ENCODE measurements at places on chromosomes 3 and 15.
A peak's percentile ranks its signal among the peaks of the same experiment; 100 is the strongest.

GRCh38 chr3:165754219-165755007 is 82.8 kb downstream of the BCHE start:
- DNase-seq, result no peak

GRCh38 chr3:64083575-64083974 is 60.3 kb upstream of the PSMD6 start:
- DNase-seq, result no peak

GRCh38 chr3:53628536-53629401 is 134.4 kb downstream of the CACNA1D start:
- no peak for DNase-seq

DNA sequence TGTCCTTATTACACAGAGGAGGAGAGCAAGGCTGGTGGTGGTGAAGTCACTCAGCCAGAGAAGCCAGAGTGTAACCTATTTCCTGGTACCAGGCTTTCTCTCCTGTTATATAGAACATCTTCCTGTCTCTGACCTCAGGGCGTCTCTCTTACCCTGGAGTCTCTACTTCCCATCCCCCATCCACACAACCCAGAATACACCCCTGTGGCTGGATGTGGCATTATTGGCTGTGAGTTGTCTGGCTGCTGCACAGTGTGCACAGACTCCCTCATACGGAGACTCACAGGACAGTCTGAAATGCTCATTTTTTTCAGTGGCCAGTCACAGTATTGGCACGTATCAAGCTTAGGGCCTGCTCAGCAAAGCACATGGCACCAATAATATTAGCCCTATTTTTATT is 8.6 kb downstream of the PODXL2 start:
- no peak for DNase-seq

DNA sequence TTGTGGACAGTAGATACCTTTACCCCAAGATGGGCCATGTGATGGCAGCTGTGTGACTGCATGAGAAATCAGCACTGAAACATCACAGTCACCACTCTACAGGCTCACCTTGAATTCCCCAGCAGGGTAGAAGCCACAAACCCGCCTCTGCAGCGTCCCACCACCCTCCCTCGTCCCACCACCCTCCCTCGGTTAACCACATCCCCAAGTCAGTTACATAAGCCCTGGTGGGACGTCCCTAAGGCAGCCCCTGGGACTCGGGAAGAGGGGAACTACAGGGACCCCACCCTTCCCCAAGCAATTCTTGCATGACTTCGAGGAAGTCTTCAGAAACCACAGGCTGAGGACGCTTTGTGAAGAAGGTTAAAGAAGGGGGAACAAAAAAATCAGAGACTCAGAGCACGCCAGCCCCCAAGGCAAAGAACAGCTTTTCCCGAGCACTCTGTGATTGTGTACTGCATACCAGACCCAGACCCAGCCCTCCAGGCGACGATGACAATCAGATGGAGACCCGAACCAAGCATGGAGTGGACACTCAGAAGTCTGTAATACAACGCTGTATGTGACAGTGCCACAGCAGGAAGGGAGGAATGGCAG is 60.5 kb downstream of the SH3BP5 start:
- DNase-seq, result peak; percentile 90

- DNase-seq, result no peak
These were observed 88.5 kb downstream of the ERC2 start for GRCh38 chr3:56379723-56380287.

DNA sequence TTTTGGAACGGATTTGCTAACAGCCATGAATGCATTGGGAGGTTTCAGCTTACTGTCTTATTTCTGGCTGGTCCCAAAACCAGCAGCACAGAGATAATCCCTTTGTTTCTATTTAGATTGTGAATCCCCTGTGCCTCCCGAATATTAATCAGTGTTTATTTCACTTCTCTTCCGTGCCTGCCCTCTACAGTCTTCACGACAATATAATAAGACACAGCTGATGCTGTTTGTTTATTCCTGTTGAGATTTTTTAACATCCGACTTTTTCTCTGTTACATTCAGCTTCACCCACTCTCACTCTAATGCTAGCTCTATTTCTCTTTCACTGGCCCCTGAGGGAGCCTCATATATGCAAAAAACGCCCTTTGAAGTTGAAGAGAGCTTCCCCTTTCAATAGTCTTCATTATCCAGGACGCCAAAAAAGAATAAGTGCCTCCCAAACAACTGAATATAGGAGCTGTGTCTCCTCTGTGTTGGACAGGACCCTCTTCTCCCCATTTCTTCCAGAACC is 995.3 kb downstream of the ROBO2 start:
- no peak for DNase-seq

DNA sequence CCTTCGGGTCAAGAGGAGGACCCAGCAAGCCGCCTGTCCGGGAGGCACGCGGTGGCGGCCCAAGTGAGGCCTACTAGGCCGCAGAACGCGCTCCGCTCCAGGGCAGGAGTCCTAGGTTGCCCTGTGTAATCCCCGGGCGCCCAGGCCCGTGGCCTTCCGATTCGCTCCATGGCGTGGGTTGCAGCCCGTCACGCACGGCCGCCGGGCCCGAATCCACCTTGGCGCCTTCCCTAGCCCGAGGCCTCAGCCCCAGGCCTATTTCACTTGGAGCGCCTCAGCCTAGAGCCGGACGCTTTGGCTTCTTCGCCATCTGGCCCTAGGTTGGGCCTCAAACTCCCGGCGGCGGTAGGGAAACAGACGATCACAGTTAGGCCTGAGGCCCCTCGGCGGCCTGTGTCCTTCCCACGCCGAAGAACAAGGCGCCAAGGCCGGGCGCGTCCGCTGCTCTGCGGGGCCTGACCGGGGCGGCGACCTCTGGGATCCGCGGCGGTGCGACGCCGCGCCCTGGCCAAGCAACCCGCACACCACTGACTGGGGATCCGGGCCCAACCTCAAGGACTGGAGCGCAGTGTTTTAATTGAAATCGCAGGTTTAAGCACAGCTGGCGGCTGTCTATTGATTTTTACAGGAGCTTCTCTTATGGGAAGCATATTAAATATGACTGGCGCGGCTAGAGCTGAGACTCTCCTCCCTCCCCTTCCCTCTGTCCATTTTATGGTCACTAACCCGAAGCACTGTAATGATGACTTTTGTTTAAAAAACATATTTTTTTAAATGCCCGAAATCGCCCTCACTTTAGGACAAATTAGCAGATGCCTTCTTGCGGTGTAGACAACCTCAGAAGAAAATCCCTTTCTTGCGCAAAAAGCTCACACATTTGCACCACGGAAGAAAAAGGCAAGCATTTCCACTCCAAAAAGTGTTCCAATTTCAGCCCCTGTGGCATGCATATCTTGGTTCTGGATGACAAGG is 3.8 kb upstream of the FEZF2 start:
- DNase-seq, result no peak

GRCh38 chr3:58043933-58044332 is 35.7 kb downstream of the FLNB start:
- DNase-seq, result no peak

DNA sequence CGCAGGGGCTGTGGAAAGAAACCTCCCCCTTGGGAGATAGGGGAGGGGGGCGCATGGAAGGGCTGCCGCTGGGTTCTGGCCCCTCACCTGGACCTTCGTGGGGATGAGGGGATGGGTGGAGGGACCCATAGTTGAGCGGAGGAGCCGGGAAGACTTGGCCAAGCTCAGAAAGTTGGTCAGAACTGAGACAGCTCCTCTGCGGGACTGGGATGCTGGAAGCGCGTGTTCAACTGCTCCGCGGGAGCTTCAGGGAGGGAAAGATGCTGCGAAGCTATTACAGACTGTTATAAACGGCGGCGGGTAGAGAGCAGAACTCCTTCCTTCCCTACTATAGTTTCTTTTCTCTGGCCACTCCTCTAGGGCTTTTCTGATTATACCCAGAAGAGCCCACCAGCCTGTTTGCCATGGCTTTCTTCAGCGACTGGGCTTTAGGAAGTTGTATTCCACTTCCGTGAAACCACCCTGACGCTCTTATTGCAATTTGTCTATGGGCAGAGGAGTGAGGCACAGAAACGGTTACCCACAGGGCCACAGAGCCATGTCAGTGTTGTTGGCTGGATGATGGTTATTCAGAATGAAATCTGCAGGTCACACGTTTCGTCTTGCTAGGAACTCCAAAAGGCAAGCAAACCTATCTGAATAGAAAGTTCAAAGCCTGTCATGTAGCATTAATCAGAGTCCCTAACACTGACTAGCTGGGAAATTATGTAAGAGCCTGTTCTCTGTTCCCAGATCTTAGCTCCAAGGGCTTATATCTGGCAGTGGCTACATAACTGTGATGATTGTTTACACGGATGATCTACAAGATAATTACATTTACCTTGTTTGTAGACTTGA is 1.1 kb downstream of the SYNPR start:
- DNase-seq, result no peak

GRCh38 chr3:195868866-195869412 is 39.4 kb downstream of the TNK2 start:
- no peak for DNase-seq

DNA sequence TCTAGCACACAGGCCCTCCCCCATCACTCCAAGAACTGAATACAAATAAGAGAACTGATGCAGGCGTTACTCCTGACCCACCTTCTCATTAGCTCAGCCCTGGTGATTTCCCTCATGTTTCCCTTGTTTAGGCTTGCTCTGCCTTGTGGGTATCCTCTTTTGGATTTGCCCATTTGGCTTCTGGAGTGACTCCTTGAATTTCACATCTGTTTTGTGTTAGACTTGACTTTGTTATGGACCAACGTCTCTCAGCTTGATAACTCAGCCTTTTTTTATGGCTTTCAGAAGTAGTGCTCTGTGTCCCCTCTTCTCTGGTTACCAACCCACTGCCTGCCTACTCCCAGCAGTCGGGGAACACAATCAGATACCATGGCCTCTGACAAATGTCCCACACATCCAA is 11.3 kb upstream of the TMOD3 start:
- no peak for DNase-seq

GRCh38 chr15:73212424-73212823 is 156.3 kb downstream of the HCN4 start:
- DNase-seq, result no peak

DNA sequence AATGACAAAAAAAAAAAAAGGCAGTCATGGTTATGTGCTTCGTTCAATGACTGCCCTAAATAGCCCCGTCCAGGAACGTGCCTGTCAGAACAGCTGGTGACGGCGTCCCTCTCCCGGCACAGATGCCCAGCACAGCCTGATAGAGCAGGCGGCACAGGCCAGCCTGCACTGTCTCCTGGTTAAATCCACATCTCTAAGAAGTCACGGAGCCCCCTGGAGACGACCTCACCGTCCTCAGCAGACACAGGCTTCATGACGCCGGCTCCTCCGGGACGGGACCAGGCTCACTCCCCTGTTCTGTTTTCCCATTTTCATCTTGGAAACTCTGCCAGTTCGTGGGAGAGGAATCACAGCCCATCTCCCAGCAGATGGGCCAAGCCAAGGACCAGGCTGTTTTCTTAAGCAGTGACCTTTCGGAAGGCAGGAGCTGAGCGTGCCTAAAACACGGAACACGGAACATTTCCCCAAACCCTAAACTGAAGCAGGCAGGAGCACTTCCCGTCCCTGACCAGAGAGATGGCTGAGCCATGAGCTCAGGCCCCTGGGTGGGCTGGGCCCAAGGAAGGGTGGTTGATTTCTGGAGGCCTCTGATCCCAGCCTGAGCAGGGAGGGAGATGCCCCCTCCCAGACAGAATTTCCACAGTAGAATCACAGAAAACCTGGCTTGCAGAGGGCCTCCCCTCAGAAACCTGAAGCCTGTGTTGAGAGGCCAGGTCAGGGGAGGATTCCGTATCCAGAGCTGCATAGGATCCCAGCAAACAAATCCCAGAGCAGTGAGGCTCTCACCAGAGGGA is 35.9 kb downstream of the ADCY5 start:
- no peak for DNase-seq

GRCh38 chr15:74773731-74774252 is 8.1 kb upstream of the CSK start:
- DNase-seq, result no peak

- no peak for DNase-seq
These were observed 246.3 kb downstream of the GOLGA6L6 start for GRCh38 chr15:20295238-20295811.

DNA sequence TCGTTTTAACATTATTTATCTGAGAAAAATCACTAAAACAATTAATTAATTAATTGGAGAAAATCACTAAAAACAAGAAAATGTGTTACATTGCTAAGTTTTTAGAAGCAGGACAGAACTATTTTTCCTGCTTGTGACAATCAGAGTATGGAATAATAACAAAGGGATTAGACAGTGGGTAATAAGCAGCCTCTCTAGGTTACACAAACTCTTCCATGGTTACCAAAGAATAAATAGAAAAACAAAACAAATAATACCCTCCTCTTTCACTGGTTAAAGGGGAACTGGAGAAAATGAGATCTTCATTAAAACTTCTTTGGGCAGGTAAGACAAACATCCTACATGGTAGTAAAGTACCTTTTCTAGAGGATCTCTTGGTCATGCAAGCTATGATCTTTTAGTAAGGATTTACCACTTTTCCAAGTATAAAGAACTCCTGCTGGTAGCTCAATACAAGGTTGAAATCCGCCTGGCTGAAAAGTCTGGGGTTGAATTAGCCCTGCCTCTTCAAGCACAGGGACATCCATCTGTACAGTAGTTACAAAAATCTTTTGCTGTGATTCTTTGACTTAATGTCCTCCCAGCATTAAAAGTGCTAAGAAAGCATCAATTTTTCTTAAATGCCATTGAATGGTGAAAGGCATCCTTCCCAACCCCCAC is 2.5 kb upstream of the PLCH1 start:
- DNase-seq, result no peak

- no peak for DNase-seq
These were observed 30.7 kb downstream of the ATP13A5 start for GRCh38 chr3:193347521-193348501.

GRCh38 chr15:57618325-57618724 is 26.6 kb downstream of the MYZAP start:
- no peak for DNase-seq

- no peak for DNase-seq
These were observed 136.2 kb downstream of the TNIK start for GRCh38 chr3:171323938-171324536.

- DNase-seq, result no peak
These were observed 73.2 kb downstream of the TLE3 start for GRCh38 chr15:70024521-70024920.

GRCh38 chr3:167241048-167241845 is 138.8 kb downstream of the ZBBX start:
- DNase-seq, result no peak

GRCh38 chr15:56772868-56773639 is 39.7 kb upstream of the ZNF280D start:
- DNase-seq, result no peak

GRCh38 chr3:194739498-194740284 is 54.0 kb downstream of the FAM43A start:
- no peak for DNase-seq

GRCh38 chr3:46098319-46098761 is 71.1 kb upstream of the XCR1 start:
- no peak for DNase-seq

GRCh38 chr3:158769549-158769948 is 32.3 kb upstream of the MFSD1 start:
- no peak for DNase-seq

DNA sequence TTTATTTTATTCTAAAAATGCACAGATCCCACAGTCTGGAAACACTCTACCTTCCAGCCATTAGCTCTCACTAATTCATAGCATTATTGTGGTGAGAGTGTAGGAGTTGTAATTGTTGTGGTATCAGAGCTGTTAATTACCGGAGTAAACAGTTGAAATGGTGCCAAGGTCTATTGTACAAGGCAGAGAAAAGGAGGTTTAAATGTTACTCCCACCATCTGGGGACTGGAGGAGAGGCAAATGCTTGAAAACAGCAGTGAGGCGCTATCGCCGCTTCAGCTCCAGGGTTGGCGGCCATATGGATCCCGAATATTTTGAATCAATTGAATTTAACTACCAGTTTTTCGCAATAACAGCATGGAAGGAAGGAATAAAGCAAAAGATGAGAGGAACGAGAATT is 113.1 kb upstream of the C15orf61 start:
- DNase-seq, result no peak

GRCh38 chr15:69696946-69697345 is 244.3 kb downstream of the RPLP1 start:
- DNase-seq, result no peak
